ENCODE measurements at places on chromosomes 4 and X.

GRCh38 chr4:27272217-27272616 lies 411.6 kb downstream of the STIM2 start:
- DNase-seq: no peak

GRCh38 chr4:153366486-153366885 lies 22.0 kb downstream of the MND1 start:
- no peak for DNase-seq

DNA sequence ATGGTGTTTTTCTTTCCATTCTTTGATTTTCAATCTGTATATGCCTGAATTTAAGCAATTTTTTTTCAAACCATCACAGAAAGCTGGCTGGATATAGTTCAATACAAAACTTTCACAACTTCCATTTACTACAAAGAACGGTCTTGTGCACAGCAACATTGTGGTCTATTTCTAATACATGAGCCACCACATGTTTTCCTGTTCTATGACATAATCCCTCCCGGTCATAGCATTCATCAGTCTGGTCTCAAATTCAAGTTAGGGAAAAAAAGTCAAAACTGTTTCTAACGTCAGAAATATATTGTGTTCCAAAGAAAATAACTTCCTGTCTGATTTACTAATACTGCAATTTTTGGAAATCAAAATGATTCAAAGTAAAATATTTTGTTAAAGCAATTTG lies 7.5 kb upstream of the CXCL6 start:
- DNase-seq: no peak

DNA sequence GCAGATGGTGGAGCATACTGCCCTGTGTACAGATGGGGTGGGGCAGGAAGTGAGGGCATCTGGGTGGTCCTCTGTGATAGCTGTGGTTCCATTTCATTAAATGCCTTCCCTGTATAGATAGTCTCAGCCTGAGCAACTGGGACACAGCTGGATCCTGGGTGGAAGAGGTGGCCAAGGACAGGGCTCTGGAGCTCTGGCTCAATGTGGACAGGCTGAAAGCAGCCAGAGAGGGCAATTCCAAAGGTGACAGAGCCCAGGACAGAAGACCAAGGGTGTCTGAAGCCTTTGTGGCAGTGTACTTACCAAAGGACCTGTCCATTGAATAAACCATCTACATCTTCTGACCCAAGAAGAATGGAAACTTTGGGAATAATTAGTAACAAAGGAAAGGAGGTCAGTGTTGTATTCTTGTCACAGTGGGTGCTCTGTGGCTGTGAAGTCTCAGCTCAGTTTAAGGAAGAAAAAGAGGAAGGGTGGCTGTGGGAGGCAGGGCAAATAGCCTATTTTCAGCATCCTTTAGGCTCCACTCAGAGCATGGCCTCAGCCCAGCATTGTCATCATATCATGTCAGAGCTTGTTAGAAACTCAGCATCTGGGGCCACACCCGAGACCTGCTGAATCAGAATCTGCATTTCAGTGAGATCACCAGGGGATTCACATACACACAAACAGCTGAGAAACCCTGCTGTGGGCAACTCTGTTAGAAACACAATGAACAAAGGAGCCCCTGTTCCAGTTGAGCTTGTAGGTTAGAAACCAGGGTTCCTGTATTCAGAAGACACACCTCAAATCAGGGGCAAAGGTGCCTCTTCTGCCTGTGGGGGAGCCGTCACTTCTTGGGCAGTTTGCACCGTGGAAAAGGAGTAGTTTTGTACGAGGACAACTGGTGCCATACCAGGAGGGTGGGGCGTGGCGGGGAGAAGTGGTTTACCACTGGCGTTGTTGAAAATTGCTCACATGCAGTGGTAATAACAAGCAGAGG lies 168.6 kb downstream of the PTTG2 start:
- DNase-seq: peak; percentile 60

DNA sequence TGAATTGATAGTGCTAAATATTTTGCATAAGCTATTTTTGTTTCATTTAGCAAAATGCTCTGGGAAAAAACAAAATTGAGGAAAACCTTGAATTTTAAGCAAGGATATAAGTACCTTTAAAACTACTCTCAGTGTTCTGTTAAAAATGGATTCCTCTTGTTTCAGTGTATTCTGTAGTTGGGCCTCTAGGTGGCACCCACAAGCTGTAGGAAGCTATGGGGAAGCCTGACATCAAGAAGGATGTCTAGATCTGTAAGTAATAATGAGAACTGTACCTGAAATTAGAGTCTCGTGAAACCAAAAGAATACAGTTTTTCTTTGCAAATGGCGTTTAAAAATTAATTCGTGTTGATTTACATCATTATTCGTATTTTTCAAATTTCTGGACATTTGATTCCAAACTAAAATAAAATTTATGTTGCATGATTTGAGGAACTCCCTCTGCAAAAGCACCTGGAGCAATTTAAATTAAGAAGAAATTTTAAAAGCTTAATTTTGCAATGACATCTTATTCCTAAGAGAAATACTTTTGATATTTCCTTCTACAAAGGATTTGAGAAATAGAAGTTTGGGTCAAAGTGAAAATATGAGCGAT lies 51.2 kb downstream of the TMPRSS11E start:
- peak; percentile 64 for DNase-seq

DNA sequence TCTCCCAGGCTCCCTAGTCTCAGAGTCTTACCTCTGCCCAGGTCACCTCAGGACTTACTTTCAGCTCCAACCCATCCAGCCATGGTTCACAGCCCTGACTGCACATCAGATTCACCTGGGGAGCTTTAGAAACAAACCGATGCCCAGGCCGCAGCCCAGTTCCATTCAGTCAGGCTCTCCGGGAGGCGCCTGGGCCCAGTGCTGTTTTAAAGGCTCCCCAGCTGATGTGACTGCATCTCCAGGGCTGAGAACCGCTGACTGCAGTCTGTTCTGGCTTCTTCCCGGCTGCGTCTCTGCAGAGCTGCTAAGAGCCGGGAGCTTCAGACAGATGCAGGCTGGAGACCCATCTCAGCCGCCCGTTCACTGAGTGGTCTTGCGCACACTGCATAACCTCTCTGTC lies 44.4 kb upstream of the LGI2 start:
- DNase-seq: no peak

GRCh38 chrX:131764216-131764615 lies 220.3 kb downstream of the OR13H1 start:
- DNase-seq: no peak

- no peak for DNase-seq
These were observed 63.3 kb downstream of the GALNT7 start for GRCh38 chr4:173231916-173232315.

DNA sequence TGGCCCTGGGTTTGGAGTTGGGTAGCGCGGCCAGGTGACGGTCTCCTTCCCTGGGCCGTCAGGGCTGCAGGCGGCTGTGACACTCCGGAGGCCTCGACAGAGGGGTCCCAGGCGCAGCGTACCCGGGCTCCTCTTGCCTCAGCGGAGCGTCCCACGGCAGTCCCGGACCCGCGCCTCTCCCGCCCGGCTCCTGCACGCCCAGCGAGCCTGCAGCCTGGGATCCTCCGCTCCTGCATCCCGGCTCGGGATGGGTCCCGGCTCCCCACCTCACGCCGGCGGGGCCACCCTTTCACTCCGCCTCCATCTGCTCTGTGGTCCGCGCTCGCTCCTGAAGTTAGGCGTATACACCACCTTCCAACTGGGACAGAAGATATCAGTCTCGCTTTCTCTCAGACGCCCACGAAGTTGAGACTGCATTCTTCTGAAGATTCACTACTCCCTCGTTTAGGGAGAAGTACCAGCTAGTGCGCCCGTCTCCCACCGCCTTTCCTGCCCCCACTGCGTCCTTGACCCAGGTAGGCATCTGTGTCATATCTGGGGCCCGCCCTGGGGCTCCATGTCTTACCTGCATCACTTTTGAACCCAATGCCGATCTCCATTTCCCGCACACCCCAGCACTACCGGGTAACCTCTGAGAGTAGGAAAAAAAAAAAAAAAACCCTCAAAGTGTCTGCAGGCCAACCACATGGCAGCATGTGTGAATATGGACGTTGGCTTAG lies 32.3 kb upstream of the KDR start:
- no peak for DNase-seq

GRCh38 chr4:157219711-157220370 lies 687 bp upstream of the GRIA2 start:
- no peak for DNase-seq

- no peak for DNase-seq
These were observed 21.7 kb downstream of the PJA1 start for GRCh38 chrX:69143530-69143929.

GRCh38 chrX:119935215-119935874 lies 8.2 kb downstream of the NKAP start:
- DNase-seq: no peak

DNA sequence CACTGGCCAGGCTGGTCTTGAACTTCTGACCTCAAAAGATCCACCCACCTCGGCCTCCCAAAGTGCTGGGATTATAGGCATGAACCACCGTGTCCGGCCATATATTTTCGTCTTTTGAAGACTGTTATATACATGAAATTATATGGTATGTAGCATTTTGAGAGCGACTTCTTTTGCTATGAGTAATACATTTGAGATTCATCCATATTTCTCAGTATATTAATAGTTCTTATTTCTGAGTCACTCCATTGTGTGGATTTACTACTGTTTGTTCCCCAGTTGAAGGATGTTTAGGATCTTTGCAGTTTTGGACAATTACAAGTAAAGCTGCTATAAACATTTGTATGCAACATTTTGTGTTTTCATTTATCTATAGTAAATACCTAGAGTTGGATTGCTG lies 34.9 kb downstream of the GNL3L start:
- no peak for DNase-seq

- DNase-seq: no peak
These were observed 346.6 kb downstream of the FBXO8 start for GRCh38 chr4:173936861-173937260.

GRCh38 chr4:130486186-130486585 lies 1390.2 kb downstream of the C4orf33 start:
- DNase-seq: no peak

DNA sequence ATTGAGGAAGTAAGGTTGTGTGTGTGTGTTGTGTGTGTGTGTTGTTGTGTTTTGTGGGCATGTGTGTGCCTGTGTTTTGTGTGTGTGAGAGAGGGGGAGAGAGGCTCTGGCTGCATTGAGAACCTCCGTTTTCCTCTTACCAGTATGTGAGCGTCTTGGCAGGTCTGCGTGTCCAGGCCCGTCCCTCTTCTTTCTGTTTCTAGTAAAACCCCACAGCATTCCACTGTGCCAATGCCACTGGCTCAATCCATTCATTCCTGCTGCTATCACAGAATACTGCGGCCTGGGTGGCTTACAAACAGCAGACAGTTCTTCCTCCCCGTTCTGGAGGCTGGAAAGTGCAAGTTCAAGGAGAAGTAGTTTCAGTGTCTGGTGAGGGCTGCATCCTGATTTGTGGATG lies 15.5 kb upstream of the HTRA3 start:
- DNase-seq: no peak

Data from CD4-positive, alpha-beta memory T cell (primary cell).